ENCODE measurements at places on chromosomes 7 and 10.

GRCh38 chr10:104707602-104708459 lies 66.7 kb downstream of the SORCS3 start:
- DNase-seq: no peak

- no peak for DNase-seq
Measured at GRCh38 chr10:4285121-4285520, 500.1 kb upstream of the KLF6 start.

- no peak for DNase-seq
Measured at GRCh38 chr10:72277996-72278667, 4.4 kb downstream of the DDIT4 start.

DNA sequence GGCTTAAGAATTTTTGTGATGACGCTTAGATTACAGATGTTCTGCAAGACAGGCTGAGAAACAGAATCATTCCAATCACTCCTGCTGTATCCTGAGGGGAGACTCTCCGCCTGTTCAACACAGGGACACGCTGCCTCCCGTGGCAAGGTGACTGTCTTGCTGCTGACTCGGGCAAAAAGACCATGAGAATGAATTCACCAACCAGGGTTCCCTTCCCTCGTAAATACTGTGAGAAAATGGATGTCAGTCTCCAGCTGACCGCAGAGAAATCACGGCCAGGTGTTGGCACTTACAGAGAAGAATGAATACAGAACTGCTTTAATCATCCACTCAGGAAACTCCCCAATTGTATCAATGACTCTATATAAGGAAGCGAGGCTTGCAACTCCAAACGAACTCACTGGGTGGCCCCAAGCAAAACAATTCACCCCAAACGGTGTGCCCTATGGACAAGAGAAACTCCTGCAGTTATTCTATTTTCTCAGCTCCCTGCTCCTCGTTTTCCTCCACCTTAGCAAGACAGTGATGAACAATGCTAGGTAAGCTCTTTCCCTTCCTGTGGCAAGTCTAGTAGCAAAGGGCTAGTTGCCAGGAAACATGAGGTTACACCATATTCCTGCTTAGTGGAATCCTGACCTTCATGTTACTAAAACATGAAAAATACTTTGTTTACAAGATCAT lies 22.8 kb downstream of the GNA12 start:
- DNase-seq: no peak

- DNase-seq: no peak
Measured at GRCh38 chr10:68224810-68225209, 7.1 kb downstream of the ATOH7 start.

DNA sequence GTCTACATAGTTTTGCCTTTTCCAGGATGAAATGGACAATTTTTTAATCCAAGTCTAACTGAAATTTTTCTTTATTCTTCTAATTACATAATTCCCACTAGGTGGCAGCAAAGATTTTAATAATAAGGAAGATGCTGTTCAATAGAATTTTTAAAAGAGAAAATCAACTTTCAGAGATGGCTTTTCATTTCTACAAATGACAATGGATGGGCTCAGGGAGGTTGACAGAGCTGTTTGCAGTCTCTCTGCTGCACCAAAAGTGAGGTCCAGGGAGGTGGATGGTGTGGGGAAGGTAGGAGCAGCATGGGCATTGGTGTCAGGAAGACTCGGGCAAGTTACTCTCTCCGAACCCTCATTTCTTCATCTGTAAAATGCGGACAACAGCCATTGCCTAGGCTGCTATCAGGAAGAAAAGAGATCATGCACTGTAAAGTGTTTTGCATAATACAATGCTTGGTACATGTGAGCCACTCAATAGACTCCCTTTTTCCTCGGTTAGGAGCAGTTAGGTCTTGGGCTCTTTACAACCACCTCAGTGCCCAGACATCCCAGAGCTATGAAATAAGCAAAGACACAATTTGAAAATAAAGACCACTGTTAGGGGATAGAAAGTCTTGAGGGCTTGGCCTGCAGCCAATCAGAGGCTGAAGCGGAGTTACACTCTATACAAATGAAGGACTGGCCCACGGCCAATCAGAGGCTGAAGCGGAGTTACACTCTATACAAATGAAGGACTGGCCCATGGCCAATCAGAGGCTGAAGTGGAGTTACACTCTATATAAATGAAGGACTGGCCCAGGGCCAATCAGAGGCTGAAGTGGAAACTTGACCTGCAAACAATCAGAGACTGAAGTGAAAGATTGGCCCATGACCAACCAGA lies 107.1 kb downstream of the ABLIM1 start:
- DNase-seq: no peak

Measured in activated T-helper 1 cell treated with anti-CD3 and anti-CD28 coated beads, Interleukin-2, amount 50 U/mL, for 16 hours (primary cell).